ENCODE measurements at places on chromosomes 2 and 18.
A peak's percentile ranks its signal among the peaks of the same experiment; 100 is the strongest.

DNA sequence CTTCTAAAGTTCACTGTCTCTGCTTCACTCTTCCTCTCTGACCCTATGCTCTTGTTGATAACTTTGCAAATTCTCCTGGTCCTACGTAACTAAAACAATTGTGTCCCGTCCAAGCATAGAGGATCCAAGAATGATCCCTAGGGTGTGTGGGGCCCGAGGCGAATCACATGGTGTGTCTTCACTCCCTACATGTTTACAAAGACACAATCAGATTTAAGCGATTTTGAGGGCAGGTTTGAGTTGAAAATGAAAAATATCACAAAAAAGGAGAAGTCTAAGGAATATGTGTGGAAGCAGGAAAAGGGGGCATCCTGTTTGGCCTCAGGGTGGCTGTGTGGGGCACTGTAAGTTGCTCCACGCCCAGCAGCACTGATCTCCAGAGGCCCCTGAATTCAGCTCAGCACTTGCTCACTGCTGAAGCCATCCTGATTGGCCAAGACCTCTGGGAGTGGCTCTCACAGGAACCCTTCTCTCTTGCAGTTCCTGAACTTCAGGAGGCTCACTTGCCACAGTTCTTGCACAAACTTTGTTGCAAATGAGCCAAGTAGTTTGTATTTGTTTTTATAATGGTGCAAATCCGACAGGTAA, 363.6 kb downstream of the ZNF521 start:
- no peak for DNase-seq

- no peak for DNase-seq
Measured at GRCh38 chr2:165357758-165358157, 111.7 kb upstream of the CSRNP3 start.

DNA sequence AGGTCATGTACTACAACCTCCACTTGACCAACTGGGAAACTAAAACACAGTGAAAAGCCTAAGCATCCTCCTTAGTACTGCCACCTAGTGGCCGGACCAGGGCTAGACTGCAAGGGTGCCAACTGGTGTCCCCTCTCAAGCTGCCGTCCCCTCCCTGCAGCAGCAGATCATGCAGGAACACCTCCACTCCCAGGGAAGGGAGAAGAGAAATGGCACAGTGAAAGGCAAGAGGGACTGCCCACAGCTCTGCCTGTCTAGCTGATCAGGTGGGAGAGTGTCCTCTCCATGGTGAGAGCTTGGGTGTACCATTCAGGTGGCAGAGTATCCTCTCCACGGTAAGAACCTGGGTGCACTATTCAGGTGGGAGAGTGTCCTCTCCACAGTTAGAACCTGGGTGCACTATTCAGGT, 78.1 kb downstream of the AAK1 start:
- DNase-seq, result peak; percentile 35

DNA sequence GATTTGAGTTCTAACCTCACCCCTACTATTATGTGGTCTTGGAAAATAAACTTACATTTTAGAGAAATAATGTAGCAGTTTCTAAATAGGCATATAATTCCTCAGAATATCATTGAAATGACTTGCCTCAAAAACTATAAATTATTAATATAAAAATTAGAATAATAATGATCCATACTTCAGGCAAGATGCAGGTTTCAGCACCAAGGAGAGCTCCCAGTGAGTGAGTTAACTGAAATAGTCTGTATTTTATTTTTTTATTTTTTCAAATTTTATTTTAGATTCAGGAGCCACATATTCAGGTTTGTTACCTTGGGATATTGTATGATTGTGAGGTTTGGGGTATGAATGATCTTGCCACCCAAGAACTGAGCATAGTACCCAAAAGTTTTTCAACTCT, 472.2 kb upstream of the DCC start:
- no peak for DNase-seq

GRCh38 chr2:175418224-175418835, 236.8 kb upstream of the ATP5MC3 start:
- no peak for DNase-seq

DNA sequence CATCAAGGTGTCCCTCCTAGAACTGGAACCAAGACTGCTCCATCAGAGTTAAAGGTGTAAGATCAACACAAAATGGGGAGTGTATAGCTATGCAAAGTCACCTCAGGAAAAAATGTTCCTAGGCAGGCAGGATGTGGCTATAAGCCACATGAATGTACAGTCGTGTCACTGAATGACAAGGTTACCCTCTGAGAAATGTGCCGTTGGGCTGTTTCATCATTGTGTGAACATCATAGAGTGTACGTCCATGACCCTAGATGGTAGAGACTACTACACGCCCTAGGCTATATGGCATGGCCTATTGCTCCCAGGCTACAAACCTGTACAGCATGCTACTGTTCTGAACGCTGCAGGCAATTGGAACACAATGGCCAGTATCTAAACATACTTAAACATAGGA, 24.5 kb downstream of the TYMS start:
- no peak for DNase-seq

DNA sequence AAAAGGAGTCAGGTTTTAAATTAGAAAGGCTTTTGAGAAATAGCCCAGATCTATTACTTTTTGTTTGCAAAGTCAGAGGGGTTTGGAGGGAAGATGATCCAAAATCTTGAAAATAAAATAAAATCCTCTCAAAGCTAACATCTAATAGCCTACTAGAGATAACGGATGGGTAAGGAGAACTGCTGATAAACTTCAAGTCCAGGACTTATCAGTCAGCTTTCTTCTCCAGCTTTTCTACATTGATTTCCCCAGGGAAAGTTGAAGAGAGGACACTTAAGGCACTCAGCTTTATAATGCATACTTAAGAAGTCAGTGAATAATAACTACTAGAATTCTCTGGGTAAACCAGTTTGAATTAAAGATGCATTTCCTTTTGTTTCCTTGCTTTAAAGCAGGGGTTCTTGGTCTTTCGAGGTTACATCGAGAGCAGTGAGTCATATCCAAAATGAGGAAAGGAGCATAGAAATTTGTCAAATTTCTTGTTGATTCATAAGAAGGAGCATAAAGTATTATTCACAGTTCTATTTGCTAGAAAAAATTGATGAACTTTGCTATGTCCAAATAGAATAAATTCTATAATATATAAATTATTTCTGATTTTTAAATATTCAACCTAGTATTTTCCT, 43.2 kb upstream of the ITPRID2 start:
- DNase-seq, result peak; percentile 2

GRCh38 chr2:161436411-161436810, 20.3 kb downstream of the TBR1 start:
- DNase-seq, result no peak

DNA sequence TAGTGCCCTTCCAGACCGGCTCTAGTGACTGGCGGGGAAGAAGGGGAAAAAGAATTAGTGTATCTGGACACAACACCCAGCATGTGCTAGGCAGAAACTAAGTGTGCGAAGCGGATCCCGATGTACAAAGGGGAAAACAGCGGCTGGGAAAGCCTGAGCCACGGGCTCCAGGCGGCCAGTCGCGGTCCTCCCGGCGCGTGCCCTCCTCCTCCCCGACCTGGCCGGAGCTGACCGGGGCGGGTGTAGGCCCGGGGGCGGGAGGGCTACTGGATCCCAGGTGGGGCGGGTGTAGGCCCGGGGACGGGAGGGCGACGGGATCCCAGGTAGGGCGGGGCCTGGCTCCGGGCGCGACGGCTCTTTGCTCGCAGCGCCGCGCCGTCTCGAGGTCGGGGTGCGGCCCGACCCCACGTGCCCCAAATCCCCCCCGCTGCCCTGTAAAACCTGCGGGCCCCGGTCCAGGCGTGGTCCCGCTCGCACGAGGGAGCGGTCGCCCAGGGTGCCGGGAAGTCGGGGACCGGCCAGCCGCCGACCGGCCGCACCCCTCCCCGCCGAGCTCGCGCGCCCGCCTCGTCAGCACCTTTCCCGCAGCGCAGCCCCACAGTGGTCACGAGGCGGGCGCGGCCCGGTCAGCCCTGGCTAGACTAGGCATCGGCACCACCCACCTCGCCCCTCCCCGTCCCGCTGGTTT, 48.8 kb downstream of the C2orf42 start:
- DNase-seq, result no peak

- no peak for DNase-seq
Measured at GRCh38 chr2:239908308-239908707, 116.8 kb downstream of the NDUFA10 start.

DNA sequence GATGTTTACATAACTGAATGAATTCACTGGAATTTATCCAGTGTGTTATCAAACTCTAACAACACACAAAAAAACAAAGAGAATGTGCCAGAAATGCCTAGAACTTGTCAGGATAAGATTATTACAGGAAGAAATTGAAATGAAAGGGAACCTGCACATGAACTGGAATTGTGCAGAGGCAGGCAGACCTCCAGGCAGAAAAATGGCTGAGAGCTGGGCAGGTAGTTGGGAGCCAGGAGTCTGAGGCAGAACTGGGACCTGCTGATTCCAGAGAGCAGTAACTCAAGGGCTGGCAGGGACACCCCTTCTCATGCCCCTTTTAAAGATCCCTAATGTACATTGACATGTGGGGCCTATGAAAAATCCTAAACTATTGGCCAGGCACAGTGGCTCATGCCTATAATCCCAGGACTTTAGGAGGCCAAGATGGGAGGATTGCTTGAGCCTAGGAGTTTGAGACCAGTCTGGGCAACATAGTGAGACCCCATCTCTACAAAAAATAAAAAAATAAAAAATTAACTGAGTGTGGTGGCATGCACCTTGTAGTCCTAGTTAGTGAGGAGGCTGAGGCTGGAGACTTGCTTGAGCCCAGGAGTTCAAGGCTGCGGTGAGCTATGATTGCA, 674 bp upstream of the SP110 start:
- no peak for DNase-seq

DNA sequence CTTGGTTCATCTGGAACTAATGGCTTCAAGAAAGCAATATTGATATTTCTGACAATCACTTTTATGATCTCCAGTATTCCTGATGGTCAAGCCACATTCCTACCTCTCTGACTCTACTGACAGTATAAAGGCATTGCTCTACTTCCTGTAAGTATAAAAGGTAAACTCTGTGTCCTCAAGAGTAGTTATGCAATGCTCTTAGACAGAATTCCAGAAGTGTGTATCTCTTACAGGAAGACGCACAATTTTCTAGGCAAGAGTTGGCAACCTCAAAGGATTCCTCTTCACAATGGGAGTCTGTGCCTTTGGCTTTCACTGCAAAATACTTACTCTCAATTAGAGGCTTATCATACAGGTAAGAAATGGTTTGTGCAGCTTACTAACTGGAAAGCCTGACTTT, 100.1 kb downstream of the THADA start:
- DNase-seq, result no peak

DNA sequence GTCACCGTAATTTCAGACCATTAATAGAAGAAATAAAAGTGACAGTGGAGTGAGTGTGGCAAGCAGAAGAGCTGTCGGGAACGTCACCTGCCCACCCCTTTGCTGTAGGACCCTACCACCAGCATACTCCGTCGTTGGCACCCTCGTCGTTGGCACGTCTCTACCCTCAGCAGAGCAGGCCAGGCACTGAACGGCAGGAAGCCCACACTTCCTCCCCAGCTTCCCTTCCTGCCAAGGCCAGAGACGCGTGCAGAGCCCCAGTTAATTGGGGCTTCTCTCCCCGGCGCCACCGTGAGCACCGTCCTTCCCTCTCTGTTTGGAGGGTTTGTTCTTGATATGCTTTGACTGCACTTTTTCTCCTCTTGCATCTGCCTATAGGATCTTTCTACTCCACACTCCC, 27.0 kb upstream of the NFATC1 start:
- no peak for DNase-seq

GRCh38 chr2:108271691-108272253, 16.9 kb upstream of the SULT1C2 start:
- DNase-seq, result no peak

- DNase-seq, result no peak
Measured at GRCh38 chr2:226011716-226012450, 612.4 kb downstream of the NYAP2 start.

DNA sequence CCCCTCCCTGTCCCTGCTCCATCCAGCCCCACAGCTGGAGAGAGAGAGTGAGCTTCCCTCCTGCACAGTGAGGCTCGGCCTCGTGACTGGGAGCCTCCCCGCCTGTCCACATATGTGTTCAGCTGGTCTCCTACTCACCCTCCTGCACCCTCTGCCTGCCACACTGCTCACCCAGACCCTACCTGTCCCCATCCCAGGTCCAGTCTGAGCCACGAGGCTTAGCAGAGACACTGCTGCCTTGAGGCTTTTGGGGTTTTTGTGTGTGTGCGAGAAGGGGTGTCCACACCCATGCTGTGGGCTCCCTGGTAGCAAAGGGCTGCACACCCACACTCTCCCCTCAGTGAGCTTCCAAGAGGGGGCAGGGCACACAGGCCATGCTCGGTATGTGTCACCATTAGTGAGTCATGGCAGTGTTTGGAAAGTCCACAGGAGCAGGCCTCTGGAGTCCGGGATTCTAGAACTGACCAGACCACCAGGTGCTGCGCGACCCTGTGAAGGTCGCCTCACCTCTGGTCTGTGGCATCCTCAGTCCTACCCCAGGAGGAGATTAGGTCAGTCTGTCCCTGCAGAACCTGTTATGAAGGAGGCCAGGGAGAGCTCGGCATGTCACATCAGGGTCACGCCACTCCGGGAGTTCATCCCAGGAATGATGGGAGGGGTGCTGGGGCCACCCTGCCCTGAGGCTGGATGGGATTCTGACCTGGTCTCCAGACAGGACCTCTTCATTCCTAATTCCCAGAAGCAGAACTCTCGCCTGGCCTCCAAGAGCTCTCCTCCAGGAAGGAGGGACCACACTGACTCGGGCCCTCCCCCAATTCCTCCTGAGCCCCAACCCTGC, 39.9 kb upstream of the SMAD7 start:
- no peak for DNase-seq

- no peak for DNase-seq
Measured at GRCh38 chr2:18597618-18598017, 8.2 kb upstream of the NT5C1B start.

DNA sequence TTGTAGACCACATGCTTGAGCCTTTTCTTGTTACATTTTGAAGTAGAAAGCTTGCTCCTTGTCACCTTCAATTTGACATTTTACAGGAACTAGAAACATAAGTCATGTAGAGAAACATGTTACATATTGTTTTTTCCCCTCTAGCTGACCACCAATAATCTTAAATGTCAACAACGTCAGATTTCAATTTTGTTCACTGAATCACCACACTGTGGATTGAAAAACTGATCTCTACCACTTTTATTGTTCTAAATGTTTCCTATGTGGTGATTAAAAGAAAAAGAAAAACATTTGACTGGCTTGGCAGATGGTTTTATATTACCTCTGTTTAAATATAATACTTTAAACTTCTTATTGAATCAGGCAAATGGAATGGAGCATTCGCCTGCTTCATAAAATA, 87.7 kb downstream of the DSEL start:
- DNase-seq, result no peak

- no peak for DNase-seq
Measured at GRCh38 chr2:20629581-20630171, 21.2 kb downstream of the HS1BP3 start.

GRCh38 chr18:52636536-52636935, 296.5 kb downstream of the DCC start:
- DNase-seq, result no peak

GRCh38 chr2:43191947-43192516, 34.4 kb downstream of the ZFP36L2 start:
- DNase-seq, result no peak

Data from NCI-H187 (cell line).